ENCODE measurements at places on chromosomes 11 and 22.
A peak's percentile ranks its signal among the peaks of the same experiment; 100 is the strongest.

DNA sequence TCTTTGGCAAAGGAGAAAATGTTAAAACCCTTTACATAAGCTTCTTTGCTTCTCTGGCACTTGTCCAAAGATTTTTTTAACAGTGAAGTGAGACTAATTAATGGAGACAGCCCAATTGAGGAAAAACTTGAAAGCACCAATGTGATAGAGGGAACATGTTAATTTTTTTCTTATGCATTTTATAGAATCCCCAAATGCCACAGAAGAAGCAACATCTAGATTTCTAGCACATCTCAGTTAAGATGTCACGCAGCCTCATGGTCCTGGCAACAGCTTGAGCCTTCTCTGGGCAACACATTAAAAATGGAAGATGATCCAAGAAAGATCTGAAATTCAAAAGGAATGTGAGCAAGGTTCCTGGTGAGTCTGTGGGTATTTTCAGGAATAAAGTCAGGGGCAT lies 48.5 kb downstream of the PACSIN2 start:
- no peak for DNase-seq

DNA sequence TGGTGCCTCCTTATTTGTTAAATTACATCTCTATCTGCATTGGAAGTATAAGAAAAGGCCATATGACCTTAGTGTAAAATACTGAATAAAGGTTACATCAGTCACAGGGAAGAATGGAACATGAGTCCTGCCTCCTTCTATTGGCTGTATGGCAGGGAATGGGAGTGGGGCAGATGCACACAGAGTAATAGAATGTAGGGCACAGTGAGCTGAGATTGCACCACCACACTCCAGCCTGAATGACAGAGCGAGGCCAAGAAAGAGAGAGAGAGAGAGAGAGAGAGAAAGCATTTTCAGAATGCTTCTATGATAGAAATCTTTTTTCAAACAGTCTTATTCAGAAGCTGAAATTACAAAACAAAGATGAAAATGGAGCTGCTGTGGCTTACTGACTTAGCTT lies 58.8 kb downstream of the SLN start:
- no peak for DNase-seq

DNA sequence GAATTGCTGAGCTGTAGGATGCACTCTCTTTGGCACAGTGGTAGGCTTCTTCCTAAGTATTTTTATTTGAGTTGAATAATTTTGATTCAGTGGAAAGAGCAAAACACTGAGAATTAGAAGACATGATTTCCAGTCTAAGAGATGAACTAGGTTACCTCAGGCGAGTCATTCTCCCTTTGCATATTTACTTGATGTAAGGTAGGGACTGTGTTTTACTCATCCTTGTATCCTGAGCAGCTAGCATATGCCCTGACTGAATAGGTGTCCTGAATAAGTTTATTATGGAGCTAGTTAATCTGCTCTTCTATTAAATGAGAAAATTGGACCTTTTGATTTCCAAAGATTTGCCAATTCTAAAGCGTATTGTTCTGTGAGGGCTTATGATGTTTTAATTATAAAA lies 50.7 kb downstream of the STIM1 start:
- DNase-seq: no peak

- no peak for DNase-seq
Observed at GRCh38 chr11:8749202-8749601, 66.6 kb downstream of the RPL27A start.

GRCh38 chr11:59943997-59944714 lies 5.9 kb downstream of the OOSP1 start:
- no peak for DNase-seq

GRCh38 chr11:28107191-28107749 lies 686 bp downstream of the KIF18A start:
- DNase-seq: peak; percentile 9

DNA sequence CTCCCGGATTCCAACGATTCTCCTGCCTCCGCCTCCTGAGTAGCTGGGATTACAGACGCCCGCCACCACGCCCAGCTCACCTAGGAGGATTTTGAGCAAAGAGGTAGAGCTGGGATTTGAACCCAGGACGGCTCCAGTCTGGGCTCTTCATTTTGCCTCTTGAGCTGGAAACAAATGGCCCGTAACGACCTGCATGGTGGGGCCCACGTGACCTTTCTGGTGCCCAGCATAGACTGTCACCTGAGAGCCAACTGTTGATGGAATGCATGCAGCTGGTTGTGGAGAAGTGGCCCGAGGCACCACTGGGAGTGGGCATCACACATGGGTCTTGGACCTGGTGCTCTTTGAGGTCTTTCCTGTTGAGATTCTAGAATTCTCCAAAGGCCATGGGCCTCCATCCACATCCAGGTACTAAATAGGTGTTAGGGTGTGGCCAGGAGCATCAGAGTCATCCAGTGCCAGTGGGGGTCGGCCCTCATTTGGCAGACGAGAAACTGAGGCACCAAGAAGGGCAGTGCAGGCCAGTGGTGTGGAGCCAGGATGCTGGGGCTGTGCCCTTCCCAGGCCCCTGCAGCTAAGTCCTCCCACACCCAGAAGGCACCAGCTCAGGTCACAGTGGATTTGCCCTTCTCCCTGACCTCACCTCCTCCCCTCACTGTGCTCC lies 3.9 kb downstream of the ATF4 start:
- no peak for DNase-seq

- peak; percentile 33 for DNase-seq
Observed at GRCh38 chr11:133821776-133822175, 23.5 kb downstream of the SPATA19 start.

DNA sequence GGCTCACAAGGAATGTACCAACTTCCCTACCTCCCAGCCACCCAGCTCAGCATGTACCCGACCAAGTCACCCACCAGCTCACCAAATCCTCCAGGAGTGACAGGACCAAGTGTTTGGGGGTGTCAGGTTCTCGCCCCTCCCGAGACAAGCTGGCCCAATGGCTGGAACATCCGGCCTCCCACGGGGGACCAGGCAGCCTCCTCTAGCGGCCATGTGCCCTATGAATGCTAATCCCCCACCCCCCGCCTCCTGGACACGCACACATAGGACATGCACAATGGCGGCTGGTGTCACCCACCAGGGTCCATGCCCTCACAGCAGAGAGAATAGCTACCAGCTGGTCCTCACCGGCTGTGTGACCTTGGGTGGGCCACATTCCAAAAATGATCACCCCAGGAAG lies 151.0 kb downstream of the MN1 start:
- DNase-seq: no peak

Data from HTR-8/SVneo (cell line).